Activated CD4-positive, alpha-beta T cell treated with anti-CD3 and anti-CD28 coated beads, Interleukin-2, amount 50 U/mL, for 16 hours (primary cell): ENCODE measurements at places on chromosomes 7 and 10.
A peak's percentile ranks its signal among the peaks of the same experiment; 100 is the strongest.

DNA sequence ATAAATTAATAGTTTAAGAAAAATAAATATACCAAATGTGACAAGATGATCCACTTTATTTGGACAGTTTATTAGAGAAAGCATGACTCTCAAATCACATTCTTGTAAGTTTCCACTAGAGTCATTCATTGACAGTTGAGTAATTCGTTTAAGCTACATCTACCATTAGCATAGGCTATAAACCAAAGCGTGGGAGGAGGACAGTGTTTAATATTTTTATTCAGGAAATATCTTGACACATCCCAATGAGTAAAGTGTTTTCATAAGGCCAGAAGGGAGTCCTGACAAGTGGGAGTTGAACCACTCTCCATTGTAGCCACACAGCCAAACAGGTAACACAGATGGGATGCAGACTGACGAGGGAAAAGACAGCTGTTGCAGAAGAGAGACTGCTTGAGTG, 386.5 kb upstream of the SEMA3D start:
- no peak for DNase-seq

GRCh38 chr7:134932707-134933370, 53.5 kb upstream of the AGBL3 start:
- DNase-seq = no peak

DNA sequence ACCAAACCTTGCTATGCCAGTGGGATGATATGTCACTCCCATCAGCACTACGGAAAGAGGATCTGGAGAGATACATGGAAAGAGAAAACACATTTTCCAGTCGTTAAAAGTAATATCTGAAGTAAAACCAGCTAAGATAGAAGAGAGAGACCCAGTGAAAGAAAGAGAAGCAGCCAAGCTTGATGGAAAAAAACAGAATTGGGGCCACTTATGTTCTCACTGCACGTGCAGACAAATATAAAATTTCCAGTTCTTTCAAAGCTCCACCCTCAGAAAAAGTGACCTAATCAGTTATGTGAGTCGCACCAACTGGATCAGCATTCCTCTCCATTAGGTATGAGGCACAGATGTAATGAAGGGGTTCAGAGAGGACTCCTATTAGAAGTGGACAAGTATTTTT, 266.1 kb downstream of the MTERF1 start:
- DNase-seq = no peak

DNA sequence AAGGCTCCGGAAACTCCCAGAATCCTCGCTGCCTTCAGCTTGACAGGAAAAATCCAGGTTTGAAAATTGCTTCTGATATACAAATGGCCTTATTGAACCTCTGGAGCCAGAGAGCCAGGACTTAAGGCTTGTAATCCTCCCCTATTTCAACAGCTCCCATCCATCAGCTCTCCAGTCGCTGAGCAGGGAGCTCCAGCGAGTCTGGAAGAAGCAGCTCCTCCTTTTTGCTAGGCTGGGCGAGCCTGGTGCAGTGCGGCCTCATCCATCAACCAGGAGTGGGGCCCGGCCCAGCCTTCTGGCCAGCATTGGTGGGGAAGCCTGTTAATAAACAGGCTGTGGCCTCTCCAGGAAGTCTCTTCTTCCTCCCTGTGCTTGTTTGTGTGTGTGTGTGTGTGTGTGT, 424.4 kb downstream of the TCERG1L start:
- no peak for DNase-seq

GRCh38 chr10:11505639-11506038, 105.8 kb downstream of the USP6NL start:
- peak; percentile 29 for DNase-seq

DNA sequence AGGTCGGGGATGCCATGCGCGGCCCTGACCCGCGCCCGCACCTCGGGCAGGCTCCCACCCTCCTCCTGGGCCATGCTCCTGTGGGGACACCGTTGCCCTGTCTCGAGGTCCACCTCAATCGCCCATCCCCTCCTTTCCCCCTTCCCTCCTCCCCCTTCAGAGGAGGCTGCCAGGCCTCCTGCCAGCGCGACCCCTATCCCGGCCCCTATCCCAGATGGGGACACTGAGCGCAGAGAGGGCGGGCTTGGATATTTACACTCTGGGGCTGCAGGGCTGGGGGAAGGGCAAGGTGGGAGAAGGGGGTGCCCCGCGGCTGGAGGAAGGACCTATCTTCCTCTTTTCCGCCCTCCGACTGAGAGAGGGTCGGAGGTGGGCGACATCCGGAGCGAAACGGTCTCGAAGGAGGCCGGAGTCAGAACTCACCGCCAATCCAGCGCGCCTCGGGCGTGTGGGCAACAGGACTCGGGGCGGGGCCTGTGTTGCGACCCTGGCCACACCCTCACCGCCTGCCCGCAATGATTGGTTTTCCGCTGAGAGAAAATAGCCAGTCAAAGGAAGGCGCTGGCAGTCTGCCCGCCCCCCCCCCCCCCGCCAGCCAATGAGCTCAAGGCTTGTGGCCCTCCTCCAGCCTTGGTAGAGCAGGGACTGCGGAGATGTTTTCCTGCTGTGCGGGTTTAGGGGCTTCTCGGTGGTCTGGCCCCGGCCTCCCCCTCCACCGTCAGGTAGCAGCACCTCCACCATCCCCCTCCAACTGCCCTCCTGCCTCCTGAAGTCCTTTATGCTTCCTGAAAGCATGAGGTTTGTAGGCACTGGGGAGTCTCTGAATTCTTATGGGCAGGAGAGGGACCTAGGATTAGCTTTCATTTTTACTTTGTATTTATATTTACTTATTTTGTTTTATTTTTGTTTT, at the start of gene METTL27:
TSS of gene METTL27 (minus strand) at position 450 of the 910 bp plus-strand sequence. CDS start at position 74, 376 bp downstream.
- DNase-seq = peak; percentile 92

- DNase-seq = no peak
Measured at GRCh38 chr7:100441641-100442535, 5.6 kb upstream of the PPP1R35 start.

- no peak for DNase-seq
Measured at GRCh38 chr10:11668847-11669610, 57.6 kb upstream of the USP6NL start.

DNA sequence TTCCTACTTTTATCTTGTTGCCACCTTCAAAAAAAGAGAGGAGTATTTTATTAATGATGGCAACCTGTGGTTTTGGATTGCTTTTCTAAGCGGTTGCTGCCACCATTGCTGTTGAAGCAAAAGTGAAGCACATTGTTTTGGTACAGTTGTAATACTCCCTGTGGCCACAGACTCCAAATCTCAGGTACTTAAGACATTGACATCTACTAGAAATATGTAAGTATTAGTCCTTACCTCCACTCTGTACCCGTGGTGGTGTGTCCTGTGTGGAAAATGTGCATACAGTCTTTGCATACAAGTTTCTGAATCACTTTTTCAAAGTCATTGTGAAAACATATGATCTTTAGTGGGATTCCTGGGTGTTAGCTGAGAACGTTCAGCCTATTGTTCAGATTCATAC, 85.7 kb downstream of the ANLN start:
- DNase-seq = peak; percentile 56

- DNase-seq = no peak
Measured at GRCh38 chr7:139643951-139644585, 120.6 kb downstream of the CLEC2L start.

DNA sequence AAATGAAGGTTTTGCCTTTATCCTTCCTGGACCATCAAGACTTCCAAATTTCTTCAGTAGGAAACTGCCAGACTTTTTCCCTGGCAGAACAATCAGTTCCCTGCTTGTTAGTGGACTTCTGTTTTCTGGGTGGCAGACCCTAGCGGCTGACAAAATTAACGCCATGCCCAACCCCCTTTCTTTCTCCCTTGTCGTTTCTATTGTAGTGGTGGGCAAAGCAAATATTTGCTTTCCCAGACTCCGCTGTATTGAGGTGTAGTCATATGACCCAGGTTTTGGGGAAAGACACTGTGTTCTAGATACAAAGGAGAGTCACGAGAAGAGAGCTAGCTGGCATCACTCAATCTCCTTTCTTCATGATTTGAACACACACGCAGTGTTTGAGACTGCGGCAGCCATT, 7.7 kb downstream of the PON2 start:
- no peak for DNase-seq

- no peak for DNase-seq
Measured at GRCh38 chr7:140042386-140042670, 20.4 kb downstream of the PARP12 start.
